Activated T-cell treated with anti-CD3 and anti-CD28 coated beads, Interleukin-2, amount 50 U/mL, for 72 hours (primary cell): ENCODE measurements at places on chromosomes 4 and X. TPM values are rescaled to one million over a fixed set of nuclear protein-coding genes. Genes with fewer than 3 reads are reported as not detected.

- DNase-seq = no peak
These were observed 35.7 kb upstream of the HGFAC start for GRCh38 chr4:3406021-3406420.

PIM2 gene
- total RNA-seq = 550 TPM

HEPH gene
- total RNA-seq = not detected

CFAP299 gene
- not detected for total RNA-seq

GRCh38 chr4:48261281-48261680 is 8.4 kb downstream of the TEC start:
- DNase-seq = no peak

PRDX4 gene
- total RNA-seq = 33.8 TPM

DNA sequence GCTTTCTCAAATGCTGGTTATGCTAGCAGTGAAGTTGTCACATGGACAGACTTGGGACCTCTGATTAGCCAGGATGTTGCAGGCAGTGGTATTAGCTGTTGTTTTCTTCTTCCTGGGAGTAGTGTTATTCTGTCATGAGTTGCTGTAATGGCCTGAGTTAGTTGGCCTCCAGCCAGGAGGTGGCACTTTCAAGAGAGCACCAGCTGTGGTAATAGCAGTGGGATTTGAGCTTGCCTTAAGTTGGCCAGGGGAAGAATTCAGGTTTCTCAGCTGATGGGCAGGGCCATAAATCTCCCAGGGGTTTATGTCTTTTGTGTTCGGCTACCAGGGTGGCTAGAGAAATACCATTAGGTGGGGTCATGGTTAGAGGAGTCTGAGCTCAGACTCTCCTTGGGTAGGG is 132.6 kb downstream of the GLUD2 start:
- no peak for DNase-seq
